ENCODE measurements at places on chromosomes 3 and 15.

DNA sequence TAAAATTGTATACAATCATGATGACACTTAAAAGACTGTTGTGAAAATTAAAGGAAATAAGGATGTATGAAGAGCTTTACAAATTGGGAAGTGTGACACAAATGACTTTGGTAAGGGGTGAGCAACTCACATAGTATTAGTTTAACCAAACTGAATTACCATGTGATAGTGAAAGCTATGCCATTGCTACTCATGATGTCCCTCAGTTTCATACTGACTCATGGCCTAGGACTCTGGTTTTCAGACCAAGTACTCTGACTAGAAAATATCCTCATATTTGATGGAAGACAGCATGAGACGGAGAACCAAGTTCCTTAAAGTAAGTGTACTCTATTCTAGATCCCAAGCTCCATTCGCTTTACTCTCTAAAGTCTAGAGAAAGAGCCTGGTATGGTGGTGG, 203.2 kb upstream of the ICE2 start:
- DNase-seq = no peak

DNA sequence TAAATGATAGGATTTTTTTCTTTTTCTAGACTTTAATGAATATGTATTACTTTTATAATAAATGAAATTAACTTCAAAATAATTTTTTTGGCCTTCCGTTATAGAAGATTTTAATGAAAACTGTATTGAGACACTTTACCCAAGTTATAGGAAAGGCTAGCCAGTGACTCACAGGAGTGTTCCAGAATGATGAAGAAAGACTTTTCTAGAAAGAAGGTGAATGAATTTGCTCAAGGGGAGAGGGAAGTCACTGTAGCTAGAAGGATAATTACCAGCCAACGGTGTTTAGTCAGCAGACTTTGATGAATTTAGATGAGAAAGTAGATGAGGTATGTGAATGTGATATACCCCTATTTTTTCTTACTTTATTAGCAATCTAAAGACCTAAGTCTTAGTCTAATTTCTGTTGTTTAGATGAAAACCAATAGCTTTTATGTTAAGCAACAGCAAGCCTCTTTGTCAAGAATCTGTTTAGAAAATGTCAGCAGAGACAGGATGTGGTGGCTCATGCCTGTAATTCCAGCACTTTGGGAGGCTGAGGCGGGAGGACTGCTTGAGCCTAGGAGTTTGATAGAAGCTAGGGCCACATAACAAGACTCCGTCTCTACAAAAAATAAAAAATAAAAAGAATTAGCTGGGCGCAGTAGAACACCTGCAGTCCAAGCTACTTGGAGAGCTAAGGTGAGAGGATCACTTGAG, 3.2 kb downstream of the ALAS1 start:
- DNase-seq = no peak

DNA sequence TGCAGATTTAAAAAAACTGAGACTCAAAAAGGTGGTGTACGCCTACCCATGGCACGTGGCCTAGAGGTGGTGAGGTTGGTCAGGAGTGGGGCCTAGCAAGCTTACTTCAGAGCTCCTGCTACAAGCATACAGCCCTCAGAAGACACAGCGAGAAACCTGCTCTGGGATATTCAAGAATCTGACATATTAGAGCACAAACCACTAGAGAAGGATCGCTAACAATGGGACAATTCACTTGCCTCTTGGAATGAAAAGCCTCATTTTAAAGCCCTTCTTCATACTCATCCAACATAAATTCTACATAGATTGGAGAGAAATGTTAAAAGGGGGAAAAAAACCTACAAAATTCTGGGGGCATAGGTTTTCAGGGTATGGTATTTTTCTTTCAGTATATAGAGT, 118.0 kb upstream of the ARHGEF3 start:
- no peak for DNase-seq

GRCh38 chr3:171456765-171457606, 3.2 kb downstream of the TNIK start:
- no peak for DNase-seq

- DNase-seq = no peak
Observed at GRCh38 chr3:123733805-123734526, 149.1 kb upstream of the HACD2 start.

DNA sequence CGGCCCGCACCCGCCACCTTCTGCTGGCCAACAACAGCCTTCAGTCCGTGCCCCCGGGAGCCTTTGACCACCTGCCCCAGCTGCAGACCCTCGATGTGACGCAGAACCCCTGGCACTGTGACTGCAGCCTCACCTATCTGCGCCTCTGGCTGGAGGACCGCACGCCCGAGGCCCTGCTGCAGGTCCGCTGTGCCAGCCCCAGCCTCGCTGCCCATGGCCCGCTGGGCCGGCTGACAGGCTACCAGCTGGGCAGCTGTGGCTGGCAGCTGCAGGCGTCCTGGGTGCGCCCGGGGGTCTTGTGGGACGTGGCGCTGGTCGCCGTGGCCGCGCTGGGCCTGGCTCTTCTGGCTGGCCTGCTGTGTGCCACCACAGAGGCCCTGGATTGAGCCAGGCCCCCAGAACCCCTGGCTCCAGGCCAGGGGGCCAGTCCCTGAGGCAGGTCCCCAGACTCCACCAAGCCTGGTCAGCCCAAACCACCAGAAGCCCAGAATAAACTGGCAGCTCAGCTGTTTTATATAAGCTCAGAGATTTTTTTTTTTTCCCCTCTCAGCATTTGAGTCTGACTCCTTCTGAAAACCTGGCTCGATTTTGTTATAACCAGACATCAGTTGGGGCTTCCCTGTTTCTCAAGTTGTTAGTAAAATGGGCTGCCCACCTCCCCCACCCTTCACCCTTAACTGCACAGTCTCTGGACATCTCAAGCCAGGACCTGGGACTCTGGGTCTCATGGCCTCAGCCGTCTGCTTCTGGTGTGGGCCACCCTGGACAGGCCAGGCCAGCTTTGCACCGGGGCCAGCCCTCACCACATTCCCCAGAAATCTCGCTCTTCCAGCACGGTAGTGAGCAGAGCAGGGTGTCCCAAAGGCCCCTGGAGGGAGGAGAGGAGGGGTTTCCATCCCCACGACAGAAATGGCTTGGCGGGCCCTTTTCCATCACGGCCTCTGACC, 1.6 kb downstream of the GP9 start:
- no peak for DNase-seq

DNA sequence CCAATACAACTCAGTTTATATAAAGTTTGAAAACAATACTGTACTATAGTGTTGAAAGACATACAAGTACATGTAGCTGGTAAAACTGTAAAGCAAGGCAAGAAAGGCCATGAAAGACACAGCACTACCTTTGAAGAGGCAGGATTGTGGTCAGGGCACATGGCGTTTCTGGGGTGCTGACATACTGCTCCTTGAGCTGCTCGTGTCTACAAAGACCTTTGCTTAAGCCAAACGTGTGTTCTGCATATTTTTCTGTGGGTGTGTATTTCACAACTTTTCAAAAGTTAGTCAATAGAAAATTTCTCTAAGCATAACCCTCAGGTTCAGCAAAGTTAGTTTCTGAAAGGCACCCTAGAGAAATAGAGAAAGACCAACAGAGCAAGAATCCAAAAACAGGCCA, 14.1 kb upstream of the TOPAZ1 start:
- no peak for DNase-seq

GRCh38 chr3:149858911-149859310, 45.9 kb downstream of the RNF13 start:
- DNase-seq = no peak

DNA sequence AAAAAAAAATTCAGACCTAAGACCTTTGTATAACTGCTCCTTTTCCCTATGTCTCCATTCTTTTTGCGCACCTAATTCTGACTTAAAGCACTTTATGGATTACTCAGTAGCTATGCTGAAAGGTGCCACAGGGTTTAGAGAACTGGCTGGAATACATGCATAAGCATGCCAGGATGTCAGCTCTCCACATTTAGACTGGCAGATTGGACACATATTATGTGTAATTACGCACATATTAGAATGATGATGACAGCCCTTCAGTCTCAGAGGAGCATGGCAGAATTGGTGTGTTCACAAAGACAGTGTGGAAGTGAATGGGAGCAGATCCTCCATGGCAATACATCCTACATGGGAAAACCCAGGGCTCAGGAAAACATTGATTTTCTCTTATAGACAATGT, 108.1 kb upstream of the LSAMP start:
- no peak for DNase-seq

GRCh38 chr3:12139111-12139511, 19.6 kb downstream of the TIMP4 start:
- peak; percentile 37 for DNase-seq

DNA sequence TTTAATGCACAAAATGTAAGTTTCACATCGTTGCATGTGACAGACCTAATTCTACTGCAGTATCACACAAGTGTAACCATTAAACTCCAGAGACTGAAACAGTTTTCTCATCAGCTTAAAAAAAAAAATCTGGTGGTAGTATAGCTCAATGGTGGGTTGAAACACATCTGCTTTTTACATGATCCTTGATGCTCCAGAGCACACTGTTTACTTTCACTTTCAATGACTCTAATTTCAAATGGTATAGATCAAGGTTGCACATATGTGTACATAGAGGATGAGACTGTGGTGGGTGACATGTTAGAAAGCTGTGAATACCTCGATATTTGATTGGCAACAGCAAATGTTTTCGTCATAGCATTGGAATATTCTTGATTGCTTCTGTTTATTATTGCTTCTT, 22.4 kb downstream of the MCTP2 start:
- DNase-seq = no peak

- DNase-seq = no peak
Observed at GRCh38 chr3:43870120-43870519, 179.4 kb downstream of the ABHD5 start.

- no peak for DNase-seq
Observed at GRCh38 chr15:77225088-77225487, 154.2 kb upstream of the TSPAN3 start.

- DNase-seq = no peak
Observed at GRCh38 chr3:87088430-87088992, 97.6 kb upstream of the VGLL3 start.

- no peak for DNase-seq
Observed at GRCh38 chr3:5301651-5302297, 114.3 kb downstream of the EDEM1 start.

DNA sequence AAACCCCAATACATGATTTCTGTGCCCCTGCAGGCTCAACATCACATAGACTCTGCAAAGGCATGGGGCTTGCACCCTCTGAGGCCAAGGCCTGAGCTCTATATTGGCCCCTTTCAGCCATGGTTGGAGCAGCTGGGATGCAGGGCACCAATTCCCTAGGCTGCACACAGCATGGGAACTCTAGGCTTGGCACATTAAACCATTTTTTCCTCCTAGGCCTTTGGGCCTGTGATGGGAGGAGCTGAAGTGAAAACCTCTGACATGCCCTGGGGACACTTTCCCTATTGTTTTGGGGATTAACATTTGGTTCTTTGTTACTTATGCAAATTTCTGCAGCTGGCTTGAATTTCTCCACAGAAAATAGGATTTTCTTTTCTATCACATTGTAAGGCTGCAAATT, 1629.5 kb downstream of the OTOL1 start:
- DNase-seq = no peak

DNA sequence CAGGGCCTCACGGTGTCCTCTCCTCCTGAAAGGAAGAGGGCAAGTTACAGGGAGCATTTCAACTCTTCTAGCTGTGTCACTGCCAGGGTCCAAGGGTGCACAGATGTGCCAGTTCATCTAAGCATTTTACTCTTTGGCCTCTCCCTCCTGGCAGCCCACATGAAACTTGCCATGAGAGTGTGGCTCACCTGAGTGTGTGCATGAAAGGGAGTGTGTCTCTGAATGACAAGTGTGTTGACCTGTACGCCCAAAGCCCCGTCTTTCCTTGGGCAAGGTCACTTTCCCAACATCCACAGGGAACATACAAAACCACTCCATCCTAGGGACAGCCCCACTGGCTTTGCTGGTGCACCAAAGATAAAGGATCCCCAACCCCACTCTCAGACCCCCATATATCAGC, 280.0 kb downstream of the NTRK3 start:
- DNase-seq = no peak

DNA sequence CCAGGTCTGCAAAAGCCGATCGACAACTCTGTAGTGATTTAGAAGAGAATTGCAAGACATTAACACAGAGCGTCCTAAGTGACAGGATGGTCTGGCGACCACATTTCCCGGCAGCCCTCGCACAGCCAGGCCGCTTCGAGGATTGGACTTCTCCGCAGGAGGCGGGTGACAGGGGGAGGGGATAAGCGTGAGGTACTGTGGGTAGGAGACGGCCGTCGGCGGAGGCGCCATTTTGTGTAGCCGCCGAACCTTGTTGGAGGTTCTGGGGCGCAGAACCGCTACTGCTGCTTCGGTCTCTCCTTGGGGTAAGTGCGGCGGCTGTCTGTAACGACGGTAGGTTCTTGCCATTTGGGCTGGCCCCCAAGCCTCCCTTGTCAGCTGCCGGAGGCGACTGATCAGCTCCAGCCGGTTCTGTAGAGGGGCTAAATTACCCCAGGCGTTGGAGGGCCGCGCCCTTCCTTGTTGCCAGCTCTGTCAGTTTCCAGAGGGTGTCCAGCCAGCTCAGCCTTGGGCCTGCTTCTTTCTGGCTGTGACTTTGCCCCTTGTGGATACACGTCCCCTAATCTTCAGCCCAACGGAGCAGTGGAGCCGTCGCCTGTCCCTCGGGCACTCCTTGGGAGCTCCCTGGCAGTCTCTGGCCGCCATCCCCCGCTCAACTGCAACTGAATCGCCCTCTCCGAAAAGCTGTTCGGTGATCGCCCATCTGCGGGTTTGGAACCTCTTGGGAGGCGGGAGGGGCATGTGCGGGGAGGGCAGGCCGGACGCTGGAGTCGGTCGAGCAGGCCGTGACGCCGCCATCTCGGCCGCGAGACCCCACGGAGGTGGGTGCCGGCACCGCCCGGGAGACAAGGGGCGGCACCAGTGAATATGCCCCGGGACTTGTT, at the start of gene RBM5:
Gene RBM5, plus strand, starts transcription at position 195 of the 884 bp plus-strand sequence. CDS start 1,516 bp downstream, outside the sequence.
- DNase-seq = peak; percentile 87

DNA sequence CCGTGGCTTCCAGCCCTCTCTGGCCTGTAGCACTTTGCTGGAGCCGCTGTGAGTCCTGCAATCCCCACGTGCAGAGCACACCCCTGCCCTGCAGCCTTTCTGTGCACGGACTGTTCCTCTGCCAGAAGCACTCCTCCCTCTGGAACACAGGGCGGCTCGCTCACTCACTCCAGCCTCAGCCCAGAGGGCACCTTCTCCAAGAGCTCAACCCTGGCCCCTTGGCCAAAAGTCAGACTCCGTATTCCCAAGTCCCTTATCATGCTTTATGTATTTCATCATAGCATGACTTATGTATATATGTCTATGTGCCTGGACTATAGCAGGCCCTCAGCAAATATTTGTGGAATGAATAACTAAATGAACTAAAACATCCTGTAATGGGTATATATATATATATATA, 63.2 kb downstream of the ASB7 start:
- no peak for DNase-seq

- no peak for DNase-seq
Observed at GRCh38 chr3:5841599-5841998, 654.1 kb downstream of the EDEM1 start.
